ENCODE measurements at places on chromosomes 5 and 9.

GRCh38 chr9:134127065-134127580 lies 8.8 kb upstream of the WDR5 start:
- no peak for DNase-seq

DNA sequence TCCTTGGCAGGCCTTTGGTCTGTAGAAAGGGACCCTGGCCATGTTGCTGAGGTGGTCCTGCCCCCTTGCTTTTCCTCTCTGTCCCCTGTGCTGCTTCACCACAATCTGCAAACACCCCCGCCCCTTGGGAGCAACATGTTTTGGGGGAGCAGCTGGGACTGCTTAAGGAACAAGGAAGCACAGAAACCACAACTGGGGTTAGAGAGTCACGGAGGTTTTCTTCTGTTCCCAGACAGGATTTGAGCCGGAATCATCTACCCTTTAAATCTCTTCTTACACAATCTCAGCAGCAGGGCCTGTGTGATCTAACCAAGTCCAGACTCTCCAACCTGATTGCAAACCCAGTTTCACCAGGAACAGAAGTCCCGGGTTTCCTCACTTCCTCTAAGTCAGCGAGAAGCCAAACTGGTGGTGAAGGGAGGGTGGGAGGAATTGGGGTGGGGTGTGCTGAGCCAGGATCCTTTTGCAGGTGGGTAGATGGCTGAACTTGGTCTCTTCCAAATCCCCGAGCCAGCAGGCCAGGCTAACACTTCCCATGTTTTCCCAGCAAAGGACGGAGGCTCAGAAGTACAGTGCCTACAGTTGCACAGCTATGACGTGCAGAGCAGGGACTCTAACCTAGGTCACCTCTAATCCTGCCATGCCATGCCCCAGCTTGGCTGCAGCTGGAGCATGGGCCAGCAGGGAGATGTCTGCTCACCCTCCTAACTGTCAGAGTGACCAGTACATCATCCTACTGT lies 25.0 kb downstream of the SH3PXD2B start:
- no peak for DNase-seq

- DNase-seq = peak; percentile 18
These were observed 16.2 kb upstream of the ITGA1 start for GRCh38 chr5:52771343-52772039.

DNA sequence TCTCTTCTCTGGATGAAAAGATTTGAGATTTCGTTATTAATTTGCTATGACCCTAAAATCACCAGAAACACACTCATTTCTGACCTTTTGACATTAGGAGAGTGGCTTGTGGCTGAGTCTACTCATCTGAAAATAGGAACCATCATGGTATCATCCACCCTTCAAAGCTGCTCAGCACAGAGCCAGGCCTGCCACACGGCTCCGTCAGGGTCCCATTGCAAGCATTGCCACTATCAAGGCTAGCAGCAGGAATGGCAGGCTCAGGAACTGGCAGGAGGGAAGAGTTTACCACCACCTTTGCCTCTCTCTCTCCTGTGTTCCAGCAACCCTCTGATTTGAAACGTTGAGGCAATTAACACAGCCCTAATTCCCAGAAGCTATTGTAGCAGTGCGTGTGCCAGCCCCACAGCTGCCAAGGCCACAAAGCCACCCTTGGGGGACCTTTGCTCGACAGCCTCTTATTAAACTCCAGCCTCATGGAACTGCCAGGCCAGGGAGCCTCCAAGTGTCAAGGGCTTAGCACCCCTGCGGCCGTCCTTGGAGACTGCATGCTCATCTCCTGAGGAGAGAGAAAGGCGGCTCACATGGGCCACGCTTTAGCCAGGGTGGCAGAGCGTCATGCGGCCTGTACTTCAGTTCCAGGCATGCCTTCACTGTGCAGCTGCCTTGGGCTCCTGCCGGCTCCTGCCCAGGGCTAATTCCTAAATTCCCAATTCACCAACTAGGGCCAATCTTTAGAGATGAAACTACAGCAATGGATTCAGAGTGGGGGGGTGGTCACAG lies 145.9 kb downstream of the ROR2 start:
- no peak for DNase-seq

GRCh38 chr5:141960449-141961323 lies 2.7 kb upstream of the PCDH12 start:
- DNase-seq = peak; percentile 93

DNA sequence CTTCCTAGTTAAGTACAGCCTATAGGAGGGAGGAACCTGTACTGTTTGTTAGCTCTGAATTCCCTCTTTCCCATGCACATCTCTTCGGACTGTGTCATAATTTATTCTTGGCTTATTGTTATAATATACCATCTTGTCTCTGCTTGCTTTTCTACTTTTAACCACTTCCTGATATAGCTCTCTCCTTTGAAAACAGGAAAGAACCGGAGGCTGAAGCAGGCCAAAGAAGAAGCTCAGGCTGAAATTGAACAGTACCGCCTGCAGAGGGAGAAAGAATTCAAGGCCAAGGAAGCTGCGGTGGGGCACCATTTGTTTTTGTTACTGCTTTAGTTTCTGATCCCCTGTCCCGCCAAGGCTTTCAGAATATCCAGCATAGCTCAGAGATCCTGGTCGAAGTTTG lies 4.8 kb downstream of the ATP6V1G1 start:
- peak; percentile 81 for DNase-seq

GRCh38 chr9:134365791-134366222 lies 39.6 kb downstream of the RXRA start:
- no peak for DNase-seq

DNA sequence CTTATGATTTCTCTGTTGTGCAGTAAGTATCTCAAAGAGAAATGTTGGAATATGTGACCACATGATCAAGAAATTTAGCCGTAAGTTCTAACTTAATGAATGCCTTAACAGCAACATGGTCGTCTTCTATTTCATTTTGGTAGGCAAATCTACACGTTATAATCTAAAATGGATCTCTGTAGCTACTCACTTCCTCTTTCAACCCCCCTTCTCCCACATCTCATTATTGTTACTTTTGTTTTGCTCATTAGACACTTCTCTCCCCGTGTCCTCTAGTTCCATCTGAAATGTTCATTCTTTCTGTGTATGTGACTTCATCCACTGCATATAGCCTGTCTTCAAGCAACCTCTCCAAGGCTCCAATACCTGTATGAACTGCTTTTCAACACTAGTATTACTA lies 27.1 kb upstream of the LPAR1 start:
- no peak for DNase-seq

DNA sequence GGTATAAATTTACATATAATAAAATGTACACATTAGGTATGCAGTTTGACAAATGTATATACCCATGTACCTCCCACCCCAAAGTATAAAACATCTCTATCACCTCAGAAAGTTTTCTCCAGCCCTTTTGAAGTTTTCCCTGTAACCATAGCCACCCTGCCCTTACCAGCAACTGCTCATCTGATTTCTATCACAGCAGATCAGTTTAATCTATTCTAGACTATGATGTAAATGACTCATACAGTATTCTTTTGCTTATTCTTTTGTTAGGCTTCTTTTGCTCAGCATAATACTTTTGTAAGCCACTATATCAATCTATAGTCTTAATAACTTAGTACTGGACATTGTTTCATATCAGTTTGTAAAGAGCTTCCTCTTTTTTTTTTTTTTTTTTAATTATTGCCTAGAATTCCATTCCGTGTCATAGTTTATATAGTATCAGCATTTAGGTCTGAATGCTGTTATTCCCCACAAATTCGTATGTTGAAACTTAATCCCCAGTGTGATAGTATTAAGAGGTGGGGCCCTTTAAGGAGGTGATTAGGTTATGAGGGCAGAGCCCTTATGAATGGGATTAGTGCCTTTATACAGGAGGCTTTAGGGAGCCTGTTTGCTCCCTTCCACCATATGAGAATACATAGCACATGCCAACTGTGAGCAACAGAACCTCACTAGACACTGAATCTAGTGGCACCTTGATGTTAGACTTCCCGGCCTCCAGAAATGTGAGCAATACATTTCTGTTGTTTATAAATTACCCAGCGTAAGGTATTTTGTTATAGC lies 20.3 kb downstream of the MELK start:
- DNase-seq = no peak

- DNase-seq = no peak
These were observed 162.0 kb downstream of the C9orf50 start for GRCh38 chr9:129458663-129459546.

- DNase-seq = no peak
These were observed 183.5 kb upstream of the MAP1B start for GRCh38 chr5:71923755-71924154.

DNA sequence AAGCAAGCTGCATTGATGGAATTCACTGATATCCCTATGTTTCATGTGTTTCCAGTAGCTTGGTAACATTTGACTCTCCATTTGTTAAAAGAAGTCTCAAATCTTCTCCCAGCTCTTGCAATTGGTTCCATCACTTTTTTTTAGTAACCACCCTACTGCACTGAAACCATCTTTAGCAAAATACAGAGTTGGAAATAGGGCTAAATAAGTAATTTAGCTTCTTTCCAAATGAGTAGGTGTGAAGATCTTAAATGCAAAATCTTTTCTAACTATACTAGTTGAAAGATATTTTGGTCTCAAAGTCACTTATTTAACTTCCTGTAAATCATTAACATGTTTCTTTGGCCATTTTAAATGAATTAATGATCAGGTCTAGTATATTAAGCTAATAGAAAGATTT lies 138.1 kb downstream of the DIRAS2 start:
- DNase-seq = no peak

DNA sequence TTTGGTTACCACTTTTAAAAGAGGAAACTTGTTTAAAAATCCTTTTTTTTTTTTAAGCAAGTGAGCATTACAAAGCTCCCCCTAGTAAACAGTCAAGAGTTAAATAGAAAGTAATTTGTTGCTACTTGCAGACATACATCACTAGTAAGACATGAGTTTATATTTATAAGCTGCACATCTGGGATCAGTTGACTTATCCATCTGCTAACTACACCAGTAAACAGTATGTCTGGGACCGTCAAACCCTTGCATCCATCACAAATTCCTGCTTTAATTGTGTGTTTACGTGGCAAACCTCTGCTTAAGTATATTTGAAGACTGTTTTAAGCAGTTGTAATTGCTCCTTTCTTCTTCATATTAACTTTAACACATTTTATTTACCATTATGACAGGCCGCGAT lies 146.8 kb downstream of the EBF1 start:
- no peak for DNase-seq

GRCh38 chr9:72497447-72498046 lies 23.9 kb upstream of the TMC1 start:
- DNase-seq = no peak

DNA sequence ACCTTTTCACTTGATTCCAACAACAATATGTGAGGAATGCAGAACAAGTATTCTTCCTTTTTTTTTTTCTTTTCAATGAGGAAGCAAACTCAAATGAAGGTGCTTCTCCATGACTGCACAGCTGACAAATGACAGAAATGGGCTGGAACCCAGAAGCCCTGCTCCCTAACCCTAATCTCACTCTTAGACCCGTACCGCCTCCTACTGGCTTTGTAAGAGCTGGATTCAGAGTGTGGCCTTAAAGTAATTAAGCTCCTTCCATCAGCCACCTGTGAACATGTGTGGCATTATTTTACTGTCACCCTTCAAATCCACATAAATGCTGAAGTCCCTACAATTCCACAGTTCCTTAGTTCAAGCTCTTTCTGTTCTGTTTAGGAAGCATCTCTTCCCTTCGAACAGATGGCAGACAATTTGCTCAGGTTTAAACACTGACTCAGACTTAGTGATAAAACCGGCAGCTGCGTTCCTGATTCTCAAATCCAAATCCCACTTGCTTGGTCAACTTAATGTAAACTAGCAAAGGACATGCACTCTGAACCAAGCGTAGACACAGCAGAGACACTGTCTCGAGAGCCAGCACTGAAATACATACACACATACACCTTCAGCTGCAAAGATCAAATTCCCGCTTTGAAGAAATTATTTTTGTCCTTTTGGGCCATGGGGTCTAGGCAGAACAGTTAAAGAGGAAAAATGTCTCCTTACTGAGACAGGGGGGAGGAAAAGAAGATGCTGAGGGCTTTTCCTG lies 316.7 kb upstream of the TLE4 start:
- no peak for DNase-seq

GRCh38 chr9:107489144-107489673 lies 360 bp downstream of the KLF4 start:
- no peak for DNase-seq

DNA sequence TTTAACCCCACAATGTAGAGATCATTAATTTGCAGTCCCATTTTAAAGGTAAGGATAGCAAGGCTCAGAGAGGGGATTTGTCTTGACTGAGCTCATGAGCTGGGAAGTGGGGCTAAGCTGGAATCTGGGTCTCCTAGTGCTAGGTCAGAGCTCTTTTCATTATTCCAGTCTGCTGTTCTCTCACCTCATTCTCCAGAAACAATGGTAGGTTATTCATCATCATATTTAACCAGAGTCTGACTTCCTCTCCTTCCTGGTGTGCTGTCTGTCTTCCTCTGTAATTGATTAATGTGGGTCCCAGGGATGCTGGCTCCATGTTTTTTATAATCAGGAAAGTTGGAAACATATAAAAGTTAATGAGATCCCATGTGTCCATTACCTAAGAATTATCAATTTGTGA lies 20.6 kb downstream of the C9orf43 start:
- no peak for DNase-seq

GRCh38 chr9:128862401-128862851 lies 19.3 kb downstream of the KYAT1 start:
- DNase-seq = no peak

GRCh38 chr9:72415163-72415562 lies 50.2 kb upstream of the ZFAND5 start:
- no peak for DNase-seq

DNA sequence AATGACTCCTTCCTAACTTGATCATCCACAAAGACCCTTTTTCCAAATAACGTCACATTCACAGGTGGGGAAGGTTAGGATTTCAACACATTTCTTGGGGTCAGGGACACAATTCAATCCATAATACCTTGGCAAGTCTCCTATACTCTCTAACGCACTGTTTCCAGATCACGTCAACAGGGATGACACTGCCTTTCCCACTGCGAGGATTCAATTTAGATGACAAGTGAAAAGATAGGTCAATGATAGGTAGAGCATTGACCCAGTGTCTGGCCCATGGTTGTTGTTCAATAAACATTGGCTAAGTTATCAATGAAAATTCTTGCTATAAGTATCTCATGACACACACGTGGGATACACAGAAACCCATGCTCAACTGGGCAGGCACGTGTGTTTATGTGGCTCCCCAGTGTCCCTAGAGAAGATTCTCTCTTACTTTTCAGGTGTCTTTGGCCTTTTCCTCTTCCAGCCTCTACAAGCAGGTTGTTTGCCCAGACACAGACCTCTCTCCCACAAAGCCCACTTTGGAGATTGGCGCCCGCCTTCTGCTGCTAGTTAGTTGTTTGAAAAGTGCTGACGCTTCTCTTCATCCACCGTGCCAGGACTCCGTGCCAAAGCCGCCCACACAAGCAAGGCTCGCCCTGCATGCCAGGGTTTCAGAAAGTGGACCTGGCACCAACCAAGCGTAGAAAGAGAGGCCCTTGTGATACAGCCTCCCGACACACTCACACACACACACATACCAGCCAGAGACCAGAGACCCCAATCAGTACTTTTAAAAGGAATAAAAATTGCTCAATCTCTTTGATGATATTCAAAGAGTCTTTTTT lies 594.5 kb downstream of the BNC2 start:
- DNase-seq = no peak

Measured in CD4-positive, alpha-beta T cell treated with Interleukin-6 at 100 ng/mL for 8 hours (primary cell).